Gastroesophageal sphincter (tissue), 4 donors: ENCODE measurements at places on chromosomes 12 and 14.

- no peak for ATAC-seq
Measured at GRCh38 chr14:92970271-92970670, 47.3 kb downstream of the CHGA start.

DNA sequence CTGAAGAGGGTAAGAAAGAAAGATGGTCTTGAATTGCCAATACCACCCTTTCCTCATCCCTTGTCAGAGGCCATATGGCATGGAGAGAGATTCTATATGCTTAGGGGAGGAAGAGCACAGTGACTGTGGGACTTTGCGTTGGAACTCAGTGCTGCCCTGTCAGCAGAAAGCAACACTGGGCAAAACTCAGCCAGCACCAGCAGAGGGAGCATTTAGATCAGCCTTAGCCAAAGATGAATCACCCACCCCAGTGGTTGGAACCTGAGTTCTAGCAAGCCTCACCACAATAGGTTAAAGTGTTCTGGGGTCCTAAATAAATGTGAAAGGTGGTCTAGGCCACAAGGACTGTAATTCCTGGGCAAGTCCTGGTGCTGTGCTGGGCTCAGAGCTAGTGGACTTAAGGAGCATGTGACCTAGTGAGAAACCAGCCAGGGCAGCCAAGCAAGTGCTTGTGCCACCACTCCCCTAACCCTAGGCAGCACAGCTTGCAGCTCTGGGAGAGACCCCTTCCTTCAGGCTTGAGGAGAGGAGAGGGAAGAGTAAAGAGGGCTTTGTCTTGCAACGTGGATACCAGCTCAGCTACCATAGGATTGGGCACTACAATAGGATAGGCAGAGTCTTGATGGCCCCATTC is 11.4 kb upstream of the BCAT1 start:
- ATAC-seq: peak; percentile 34

GRCh38 chr12:131274061-131274460 is 320.4 kb downstream of the ADGRD1 start:
- no peak for ATAC-seq

- ATAC-seq: no peak
Measured at GRCh38 chr14:73026243-73026844, 562 bp downstream of the ZFYVE1 start.

DNA sequence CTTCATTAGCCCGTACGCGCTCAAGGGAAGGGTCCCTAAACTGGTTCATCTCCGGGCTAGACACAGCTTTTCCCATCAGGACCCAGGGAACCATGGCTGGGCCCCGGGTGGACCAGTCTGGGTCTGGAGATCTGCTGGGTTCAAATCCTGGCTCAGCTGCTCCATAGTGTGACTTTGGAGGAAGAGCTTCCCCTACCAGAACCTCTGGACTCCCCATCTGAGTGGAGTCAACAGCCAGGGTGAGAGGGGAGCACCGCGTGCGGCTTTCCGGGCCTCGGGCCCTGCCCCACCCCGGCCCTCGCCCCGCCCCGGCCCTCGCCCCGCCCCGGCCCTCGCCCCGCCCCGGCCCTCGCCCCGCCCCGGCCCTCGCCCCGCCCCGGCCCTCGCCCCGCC is 41.2 kb downstream of the BEGAIN start:
- ATAC-seq: peak; percentile 58
